ENCODE measurements at places on chromosomes 4 and X. TPM values are rescaled to one million over a fixed set of nuclear protein-coding genes. Genes with fewer than 3 reads are reported as not detected.

GASK1B gene
- 35.5 TPM for polyA plus RNA-seq

NUP54 gene
- 67.3 TPM for polyA plus RNA-seq

GNRHR gene
- polyA plus RNA-seq: 0.81 TPM

TDO2 gene
- polyA plus RNA-seq: 2.7 TPM

POF1B gene
- 0.43 TPM for polyA plus RNA-seq

PRRG1 gene
- 17.8 TPM for polyA plus RNA-seq

PAGE5 gene
- not detected for polyA plus RNA-seq

AMTN gene
- not detected for polyA plus RNA-seq

SCARB2 gene
- polyA plus RNA-seq: 171 TPM

PNMA6F gene
- polyA plus RNA-seq: 0.27 TPM

XK gene
- polyA plus RNA-seq: 0.99 TPM

TLL1 gene
- 1.5 TPM for polyA plus RNA-seq

USP26 gene
- polyA plus RNA-seq: not detected

FABP2 gene
- polyA plus RNA-seq: 0.09 TPM

INPP4B gene
- polyA plus RNA-seq: 9.4 TPM

SYNPO2 gene
- 15.5 TPM for polyA plus RNA-seq

SPIN4 gene
- polyA plus RNA-seq: 19.3 TPM

MRFAP1L1 gene
- 137 TPM for polyA plus RNA-seq

TAF7L gene
- polyA plus RNA-seq: 0.31 TPM

CPZ gene
- polyA plus RNA-seq: 25.2 TPM

CTAG2 gene
- not detected for polyA plus RNA-seq

PTPN13 gene
- 151 TPM for polyA plus RNA-seq

MGAT4D gene
- not detected for polyA plus RNA-seq

PLAC1 gene
- polyA plus RNA-seq: 7.0 TPM

IL2RG gene
- polyA plus RNA-seq: 0.81 TPM

IL1RAPL2 gene
- 2.2 TPM for polyA plus RNA-seq
